ENCODE measurements at places on chromosomes 11 and 22.

DNA sequence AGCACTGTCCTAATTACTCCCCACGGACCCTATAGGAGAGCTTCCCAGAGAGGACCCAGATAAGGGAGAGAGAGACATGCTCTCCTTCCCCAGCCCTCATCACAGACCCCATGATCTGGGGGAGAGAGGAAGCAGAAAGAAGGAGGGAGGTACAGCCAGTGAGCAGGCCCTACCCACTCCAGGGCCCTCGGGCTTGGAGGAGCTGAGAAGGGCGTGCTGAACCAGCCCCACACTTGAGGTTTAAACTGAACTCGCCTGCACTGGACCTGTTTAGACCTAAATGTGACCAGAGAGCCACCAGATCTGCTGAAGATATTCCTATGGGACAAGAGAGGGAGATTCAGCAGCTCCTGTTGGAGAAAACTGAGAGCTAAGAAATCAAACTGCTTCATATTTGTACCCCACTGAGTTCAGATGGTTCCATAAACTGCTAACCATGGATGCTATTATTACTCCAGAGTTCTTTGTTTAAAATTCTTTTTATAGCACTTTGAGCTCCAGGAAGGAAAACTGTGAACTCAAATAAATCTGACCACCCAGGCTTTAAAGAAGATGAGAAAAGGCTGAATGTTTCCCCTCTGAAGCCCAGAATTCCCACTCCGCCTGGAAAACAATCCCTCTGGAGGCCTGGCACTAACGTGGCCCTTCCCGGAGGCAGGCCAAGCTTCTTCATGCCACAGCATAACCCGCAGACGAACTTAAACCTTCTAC is 67.2 kb downstream of the EFCAB6 start:
- no peak overlapping the region for H3K27ac ChIP-seq
- no peak overlapping the region for H3K4me3 ChIP-seq
- H3K4me1 ChIP-seq: no peaks in the 10 kb centered on the region
- no peaks in the 10 kb centered on the region for H3K27me3 ChIP-seq
- DNase-seq: no peak

- no peak for DNase-seq
- H3K4me3 ChIP-seq: no peak overlapping the region
- H3K4me1 ChIP-seq: peaks cover 63% of the 10 kb centered on the region
- H3K27me3 ChIP-seq: no peaks in the 10 kb centered on the region
Measured at GRCh38 chr11:9688716-9689511, 25.0 kb downstream of the SWAP70 start.

DNA sequence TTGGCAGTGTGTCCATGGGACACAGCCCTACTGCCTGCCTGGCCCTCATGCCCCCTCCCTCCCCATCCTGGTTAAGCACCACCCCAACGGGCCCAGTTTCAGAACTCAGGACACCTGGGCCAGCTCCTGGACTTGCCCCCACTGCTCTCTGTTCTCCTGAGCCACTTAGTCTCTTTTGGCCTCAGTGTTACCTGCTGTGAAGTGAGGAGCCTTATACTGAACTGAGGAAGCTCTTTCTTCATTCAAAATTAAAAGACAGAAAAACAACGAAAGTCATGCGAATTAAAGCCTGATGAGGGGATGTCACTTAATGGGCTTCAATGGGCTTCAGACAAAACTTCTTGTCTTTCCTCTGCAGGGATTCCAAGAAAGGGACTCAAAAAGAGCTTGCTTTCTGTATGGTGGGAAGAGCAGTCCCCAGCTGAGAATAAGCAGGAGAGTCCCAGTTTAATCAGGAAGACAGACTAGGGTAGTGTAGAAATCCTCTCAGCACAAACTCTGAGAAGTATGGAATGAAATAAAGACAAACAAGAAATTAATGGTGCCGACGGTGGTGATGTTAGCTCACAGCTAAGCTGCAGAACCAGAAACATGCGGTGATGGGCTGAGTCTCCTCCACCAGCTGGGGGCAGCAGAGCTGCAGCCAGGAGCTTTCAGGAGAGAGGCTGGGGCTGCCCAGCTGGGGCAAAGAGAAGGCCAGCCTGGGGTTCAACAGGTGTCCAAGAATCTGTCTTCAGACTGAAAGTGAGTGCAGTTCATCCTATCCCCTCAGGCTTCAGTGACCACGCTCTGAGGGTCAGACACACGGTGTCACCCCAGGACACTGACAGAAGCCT is 101.0 kb downstream of the GGTLC2 start:
- H3K27ac ChIP-seq: no peak overlapping the region
- no peak overlapping the region for H3K4me3 ChIP-seq
- H3K36me3 ChIP-seq: no peaks in the 10 kb centered on the region
- H3K27me3 ChIP-seq: no peaks in the 10 kb centered on the region

DNA sequence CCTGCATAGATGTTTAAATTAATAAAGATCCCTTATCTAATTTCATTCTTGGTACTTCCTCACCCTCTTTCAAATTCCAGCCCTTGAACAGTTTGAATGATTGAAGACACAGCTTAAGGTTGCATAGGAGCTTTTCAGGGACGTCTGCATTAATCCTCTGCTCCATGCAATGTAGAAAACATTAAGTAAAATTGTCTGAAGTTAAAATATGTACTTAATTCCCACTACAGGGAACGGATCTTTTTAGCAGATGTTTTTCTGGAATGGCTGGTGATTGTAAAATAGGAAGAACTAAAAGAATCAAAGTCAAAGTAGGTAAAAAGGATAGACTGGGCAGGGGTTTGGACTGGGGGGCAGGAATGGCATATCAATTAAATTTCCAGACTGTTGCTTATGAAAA is 58.9 kb downstream of the ABTB2 start:
- no peaks in the 10 kb centered on the region for H3K27me3 ChIP-seq
- H3K4me3 ChIP-seq: no peak overlapping the region
- no peak overlapping the region for H3K27ac ChIP-seq
- no peaks in the 10 kb centered on the region for H3K36me3 ChIP-seq
- no peaks in the 10 kb centered on the region for H3K4me1 ChIP-seq

DNA sequence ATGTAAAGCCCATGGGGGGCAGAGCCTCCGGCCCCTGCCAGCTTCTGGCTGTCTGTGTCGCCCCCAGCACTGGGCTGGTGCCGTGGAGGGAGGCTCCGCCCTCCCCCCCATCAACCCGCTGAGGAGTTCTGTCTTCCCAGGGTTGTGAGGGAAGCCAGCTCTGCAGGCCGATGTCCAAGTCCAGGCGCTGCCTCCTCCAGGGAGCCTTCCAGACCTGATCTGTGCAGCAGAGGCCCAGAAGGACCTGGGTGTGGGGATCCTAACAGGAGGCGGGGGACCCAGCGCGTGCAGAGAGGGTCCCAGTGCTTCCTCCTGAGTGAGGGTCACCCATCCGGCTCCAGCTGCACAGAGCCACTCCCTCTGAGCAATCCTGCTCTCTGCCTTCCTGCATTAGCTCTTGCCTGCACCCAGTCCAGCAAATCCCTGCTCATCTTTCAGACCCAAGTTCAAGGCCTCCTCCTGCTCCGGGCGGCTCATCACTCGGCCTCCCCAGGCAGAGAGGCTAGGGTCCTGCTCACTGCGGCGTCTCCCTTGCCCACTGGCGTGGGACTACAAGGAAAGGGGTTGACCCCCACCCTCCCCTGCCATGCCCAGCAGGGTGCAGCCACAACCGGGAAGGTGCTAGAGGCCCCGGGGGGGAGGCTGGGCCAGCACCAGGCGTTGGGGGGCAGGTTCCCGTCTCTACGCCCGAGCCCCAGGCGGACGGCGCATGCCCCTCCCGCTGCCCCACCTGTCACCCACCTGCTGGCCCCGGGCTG is 16.4 kb downstream of the PRR33 start:
- DNase-seq: no peak
- peak overlapping the region; percentile 91 for H3K27ac ChIP-seq
- H3K4me1 ChIP-seq: peaks cover 96% of the 10 kb centered on the region
- H3K27me3 ChIP-seq: no peaks in the 10 kb centered on the region
- no peaks in the 10 kb centered on the region for H3K36me3 ChIP-seq

- no peaks in the 10 kb centered on the region for H3K27me3 ChIP-seq
- no peak overlapping the region for H3K4me3 ChIP-seq
- H3K36me3 ChIP-seq: no peaks in the 10 kb centered on the region
Measured at GRCh38 chr11:2781408-2782274, 81.8 kb upstream of the KCNQ1OT1 start.

DNA sequence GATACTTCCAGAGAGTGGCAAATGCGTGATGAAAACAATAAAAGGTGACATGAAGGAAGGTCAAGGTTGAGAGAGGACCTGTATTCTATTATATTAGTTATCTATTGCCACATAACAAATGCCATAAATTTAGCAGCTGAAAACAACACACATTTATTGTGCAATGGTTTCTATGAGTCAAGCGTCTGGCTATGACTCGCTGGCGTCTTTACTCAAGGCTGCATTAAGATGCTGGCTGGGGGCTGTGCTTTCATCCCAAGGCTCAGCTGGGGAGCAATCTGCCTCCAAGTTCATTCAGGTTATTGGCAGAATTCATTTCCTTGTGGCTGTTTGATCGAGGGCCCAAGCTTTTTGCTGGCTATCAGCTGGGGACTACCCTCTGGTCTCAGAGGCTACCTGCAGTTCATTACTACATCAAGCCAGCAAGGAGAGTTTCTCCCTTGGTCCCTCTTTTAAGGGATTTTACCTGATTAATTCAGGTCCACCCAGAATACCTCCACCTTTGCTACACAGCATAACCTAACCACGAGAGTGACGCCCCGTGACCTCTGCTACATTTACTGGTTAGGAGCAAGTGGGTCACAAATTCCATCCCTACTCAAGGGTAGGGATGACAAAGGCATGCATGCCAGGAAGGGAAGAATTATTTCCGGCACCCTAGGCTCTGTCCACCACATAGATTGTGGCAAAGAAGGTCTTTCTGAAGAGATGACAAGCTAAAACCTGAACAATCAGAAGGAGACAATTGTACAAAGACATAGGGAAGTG is 549.1 kb downstream of the MN1 start:
- H3K36me3 ChIP-seq: no peaks in the 10 kb centered on the region
- no peaks in the 10 kb centered on the region for H3K4me1 ChIP-seq
- H3K27me3 ChIP-seq: no peaks in the 10 kb centered on the region
- H3K27ac ChIP-seq: no peak overlapping the region
- H3K4me3 ChIP-seq: no peak overlapping the region

DNA sequence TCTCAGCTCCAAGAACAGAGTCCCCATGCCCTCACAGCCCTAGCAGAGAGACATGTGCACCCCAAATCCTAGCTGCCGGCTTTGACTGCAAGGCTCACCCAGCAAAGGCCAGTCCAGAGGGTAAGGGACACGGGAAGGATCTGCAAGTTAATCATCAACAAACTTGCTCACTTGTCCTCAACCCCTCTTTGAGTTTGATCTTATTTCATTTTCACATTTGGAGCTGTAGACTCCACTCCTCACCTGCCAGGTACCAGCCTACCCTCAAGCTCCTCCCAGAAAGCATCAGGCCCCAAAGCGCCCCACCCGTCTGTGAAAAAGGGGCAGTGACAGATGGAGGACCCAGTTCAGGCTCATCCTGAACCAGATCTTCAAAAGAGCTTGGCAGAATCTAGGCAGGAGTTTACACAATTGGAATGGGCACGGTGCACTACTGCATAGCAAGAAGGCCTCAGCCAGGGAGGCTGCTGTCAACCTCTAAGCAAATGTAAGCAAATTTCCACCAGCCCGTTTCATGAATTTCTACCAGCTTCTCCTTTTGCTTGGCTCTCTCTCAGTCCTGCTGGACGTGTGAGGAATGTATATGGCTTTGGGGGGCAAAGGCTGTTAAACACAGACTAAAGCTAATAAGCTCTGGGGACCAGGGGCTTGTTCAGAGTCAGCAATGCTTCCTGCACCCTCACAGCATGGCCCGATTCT is 5.5 kb downstream of the EHD1 start:
- peaks cover 43% of the 10 kb centered on the region for H3K36me3 ChIP-seq
- peaks cover 63% of the 10 kb centered on the region for H3K4me1 ChIP-seq
- no peaks in the 10 kb centered on the region for H3K27me3 ChIP-seq
- DNase-seq: no peak
- no peak overlapping the region for H3K4me3 ChIP-seq

GRCh38 chr11:47060807-47061206 is 115.9 kb downstream of the ARFGAP2 start:
- no peak for DNase-seq
- H3K4me3 ChIP-seq: no peak overlapping the region
- no peaks in the 10 kb centered on the region for H3K36me3 ChIP-seq
- no peak overlapping the region for H3K27ac ChIP-seq
- H3K27me3 ChIP-seq: no peaks in the 10 kb centered on the region

DNA sequence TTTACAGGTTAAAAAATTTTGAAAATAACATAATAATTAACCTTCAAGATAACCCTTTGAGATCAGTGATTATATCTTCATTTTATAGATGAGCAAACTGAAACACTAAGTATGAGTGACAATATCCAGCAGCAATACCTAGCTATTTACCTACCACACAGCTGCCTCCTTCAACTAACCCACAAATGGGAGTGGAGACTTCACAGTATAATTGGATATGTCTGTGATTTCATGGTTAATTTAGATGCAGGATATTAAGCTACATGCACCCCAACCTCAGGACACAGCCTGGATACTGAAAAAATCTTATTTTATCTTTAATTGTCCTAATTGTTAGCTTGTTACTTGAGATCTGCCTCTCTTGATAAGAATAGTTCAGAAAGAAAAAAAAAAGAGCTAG is 297.2 kb upstream of the ANO5 start:
- no peaks in the 10 kb centered on the region for H3K36me3 ChIP-seq
- no peak for DNase-seq
- H3K27me3 ChIP-seq: no peaks in the 10 kb centered on the region
- H3K27ac ChIP-seq: no peak overlapping the region
- no peaks in the 10 kb centered on the region for H3K4me1 ChIP-seq

Measured in esophagus squamous epithelium (tissue), 5 donors.